NCI-H187 (cell line): ENCODE measurements at places on chromosomes 3 and 15.

GRCh38 chr3:168094580-168094876 lies 1.2 kb downstream of the GOLIM4 start:
- no peak for DNase-seq

- DNase-seq = no peak
Observed at GRCh38 chr15:80942746-80943565, 46.7 kb downstream of the MESD start.

GRCh38 chr15:42285034-42285433 lies 11.8 kb upstream of the TMEM87A start:
- DNase-seq = no peak

- no peak for DNase-seq
Observed at GRCh38 chr15:77582763-77583162, 49.9 kb downstream of the LINGO1 start.

- no peak for DNase-seq
Observed at GRCh38 chr15:50257924-50258323, 7.6 kb downstream of the HDC start.

GRCh38 chr3:150545419-150546225 lies 674 bp downstream of the SERP1 start:
- no peak for DNase-seq

GRCh38 chr15:58549785-58550074 lies 117.9 kb downstream of the LIPC start:
- no peak for DNase-seq

- no peak for DNase-seq
Observed at GRCh38 chr3:82977871-82978270, 1216.4 kb upstream of the GBE1 start.

GRCh38 chr3:14555835-14556234 lies 15.7 kb upstream of the GRIP2 start:
- DNase-seq = no peak

- no peak for DNase-seq
Observed at GRCh38 chr15:97866959-97867358, 93.5 kb upstream of the ARRDC4 start.

DNA sequence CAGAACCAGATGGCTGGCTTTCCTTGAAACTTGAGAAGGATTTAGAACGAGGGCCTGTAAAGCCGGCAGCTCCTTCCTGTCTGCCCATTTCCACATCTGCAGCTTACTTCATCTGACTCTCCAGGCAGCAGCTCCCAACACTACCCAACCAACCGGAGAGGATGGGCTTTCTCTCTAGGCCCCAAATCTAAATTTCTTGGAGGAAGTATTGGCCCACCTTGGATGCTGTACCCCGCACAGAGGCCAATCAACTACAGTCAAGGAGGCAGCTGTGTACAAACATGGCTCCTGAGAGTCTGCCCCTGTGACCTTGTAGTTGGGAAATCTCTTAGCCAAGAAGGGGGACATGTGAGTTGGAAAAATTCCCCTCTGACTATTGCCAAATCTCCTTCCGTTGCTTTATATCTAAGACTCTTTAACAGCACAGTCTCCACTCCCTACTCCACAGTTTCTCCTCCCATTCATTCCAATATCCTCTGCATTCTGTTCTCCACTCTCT lies 8.0 kb upstream of the ACAP2 start:
- peak; percentile 66 for DNase-seq

DNA sequence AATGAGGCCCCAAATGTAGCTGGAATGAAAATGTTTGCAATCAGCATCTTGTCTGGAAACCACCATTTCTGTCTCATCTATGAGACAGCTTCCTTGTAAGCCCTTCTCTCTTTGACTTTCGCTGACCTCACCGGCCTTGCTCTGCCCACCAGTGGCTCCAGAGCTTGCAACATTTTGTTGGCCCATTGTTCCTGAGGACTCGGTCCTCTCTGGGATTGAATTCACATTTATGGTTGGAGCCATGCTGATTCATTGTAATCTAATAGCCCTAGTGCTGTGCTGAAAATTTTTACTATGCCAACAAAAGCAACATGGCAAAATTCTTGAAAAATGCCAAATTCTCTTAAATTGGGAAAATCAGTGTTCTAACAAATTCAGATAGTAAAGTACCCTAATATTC lies 37.2 kb downstream of the ABHD5 start:
- DNase-seq = no peak

- no peak for DNase-seq
Observed at GRCh38 chr3:49416867-49417266, 4.6 kb downstream of the TCTA start.

- no peak for DNase-seq
Observed at GRCh38 chr3:177804032-177804431, 606.8 kb upstream of the TBL1XR1 start.

DNA sequence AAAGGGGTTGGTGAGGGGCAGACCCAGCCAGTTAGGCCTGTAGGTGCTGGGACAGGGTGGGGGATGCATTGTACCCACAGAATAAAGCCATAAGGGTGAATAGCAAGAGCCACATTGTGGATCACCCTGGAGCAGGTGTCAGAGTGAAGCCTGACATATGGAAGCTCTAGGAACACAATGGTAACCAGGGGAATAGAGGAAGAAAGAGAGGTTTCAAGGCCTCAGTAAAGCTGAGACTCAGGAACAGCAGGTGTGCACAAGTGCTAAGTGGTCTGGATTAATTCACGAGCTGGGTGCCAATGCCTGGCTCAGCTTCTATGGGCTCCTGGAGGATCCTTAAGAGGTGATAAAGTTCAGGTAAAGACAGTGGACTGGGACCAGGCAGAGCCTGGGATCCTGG lies 323.7 kb upstream of the CTNNB1 start:
- no peak for DNase-seq

- no peak for DNase-seq
Observed at GRCh38 chr3:119924111-119925094, 142.5 kb downstream of the NR1I2 start.

GRCh38 chr3:16254916-16255315 lies 9.8 kb downstream of the DPH3 start:
- DNase-seq = no peak

DNA sequence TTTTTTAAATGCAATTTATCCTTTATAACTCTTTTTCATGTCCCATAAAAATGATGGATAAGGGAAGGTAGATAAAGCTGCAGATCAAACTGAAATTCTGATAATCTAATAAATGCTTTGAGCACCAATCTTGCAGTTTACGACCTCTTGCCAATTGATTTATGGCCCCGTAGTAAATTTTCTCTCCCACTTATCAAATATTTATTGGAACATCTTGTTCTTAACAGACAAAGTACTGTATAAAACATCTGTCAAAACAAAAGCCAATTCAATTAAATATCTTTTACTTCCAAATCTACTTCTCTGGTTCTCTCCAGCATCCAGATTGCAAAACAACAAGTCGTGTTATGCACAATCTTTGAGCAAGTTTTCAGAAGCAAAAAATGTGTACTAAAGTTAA lies 34.6 kb downstream of the POLR2M start:
- no peak for DNase-seq

GRCh38 chr3:186046838-186047237 lies 62.1 kb downstream of the ETV5 start:
- DNase-seq = no peak

DNA sequence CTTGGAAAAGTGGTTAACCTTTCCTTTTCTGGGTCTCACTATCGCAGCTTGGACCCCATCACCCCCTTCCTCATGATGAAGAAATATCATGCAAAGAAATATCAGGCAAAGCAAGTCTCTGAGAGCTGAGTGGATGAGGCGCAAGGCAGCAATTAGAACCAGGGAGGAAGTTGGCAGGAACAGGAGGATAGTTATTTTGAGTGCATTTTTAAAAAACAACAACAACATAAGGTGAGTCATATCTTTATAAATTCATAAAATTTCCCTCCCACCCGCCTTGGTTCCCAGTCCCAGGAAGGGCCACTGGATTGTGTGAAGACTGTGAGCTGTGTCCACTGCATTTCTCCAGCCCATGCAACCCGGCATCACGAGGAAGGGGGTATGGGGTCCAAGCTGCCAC lies 316.9 kb upstream of the TLE3 start:
- DNase-seq = no peak

DNA sequence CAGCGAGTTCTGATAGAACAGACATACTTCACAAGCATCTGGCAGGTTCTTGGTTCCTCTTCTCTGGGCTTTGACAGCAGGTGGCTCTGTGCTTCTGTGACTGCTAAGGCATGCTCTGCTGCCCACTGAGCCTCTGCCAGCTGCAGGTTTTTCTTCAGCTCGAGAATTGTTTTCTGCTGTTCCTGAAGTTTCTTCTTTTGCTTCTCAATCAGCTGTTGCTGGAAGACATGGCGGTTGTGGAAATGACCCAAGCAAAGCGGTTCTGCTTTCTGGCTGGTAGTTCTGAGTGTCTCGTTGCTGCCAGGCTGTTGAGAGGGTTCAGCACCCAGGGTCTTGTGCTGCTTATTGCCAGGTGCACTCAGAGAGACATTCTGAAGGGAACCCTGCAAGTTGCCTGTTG lies 50.8 kb downstream of the CCDC191 start:
- DNase-seq = no peak

GRCh38 chr15:48393645-48394506 lies 62.6 kb downstream of the DUT start:
- DNase-seq = no peak

DNA sequence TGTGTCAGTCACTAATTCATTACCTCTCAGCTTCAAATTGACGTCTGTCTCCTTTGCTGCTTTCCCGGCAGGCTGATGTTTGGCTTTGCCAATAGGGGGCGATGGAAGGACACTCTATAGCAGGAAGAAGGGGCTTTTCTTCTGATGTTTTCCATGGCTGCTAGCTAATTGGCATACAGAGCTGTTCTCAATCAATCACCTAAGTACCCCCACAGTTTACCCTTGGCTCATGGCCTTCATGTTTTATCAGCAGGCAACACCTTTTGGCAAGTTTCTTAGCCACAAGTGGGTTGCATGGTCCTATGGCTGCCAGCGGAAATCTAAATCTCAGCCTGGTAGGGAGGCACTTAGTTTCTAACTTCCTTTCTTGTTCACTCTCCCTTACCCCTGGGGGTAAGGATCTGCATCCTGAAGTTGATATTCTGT lies 45.0 kb downstream of the ESYT3 start:
- DNase-seq = no peak

DNA sequence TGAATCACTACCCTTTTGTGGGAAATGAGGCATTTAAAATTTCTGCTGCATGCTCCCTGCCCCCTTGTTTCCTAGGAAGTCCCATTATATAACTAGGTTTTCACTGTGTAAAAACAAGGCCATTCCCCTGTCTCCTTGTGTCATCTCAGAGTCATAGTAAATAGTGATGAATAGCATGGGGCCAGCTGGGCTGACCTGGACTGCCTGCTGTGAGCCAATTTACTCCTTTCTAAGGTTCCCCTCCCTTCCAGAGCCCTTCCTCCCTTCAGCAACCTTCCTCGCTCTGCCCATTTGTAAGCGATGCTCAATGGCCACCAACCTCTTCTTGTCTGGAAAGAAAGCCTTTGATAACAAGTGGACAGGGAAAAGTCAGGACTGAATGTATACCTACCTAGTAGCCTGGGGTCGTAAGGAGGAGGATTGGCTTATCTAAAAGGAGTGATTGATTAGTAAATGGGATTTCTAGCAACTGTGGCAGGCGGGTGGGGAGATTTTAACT lies 11.7 kb downstream of the ITGA11 start:
- no peak for DNase-seq

- no peak for DNase-seq
Observed at GRCh38 chr3:193872265-193872753, 263.6 kb upstream of the HES1 start.

DNA sequence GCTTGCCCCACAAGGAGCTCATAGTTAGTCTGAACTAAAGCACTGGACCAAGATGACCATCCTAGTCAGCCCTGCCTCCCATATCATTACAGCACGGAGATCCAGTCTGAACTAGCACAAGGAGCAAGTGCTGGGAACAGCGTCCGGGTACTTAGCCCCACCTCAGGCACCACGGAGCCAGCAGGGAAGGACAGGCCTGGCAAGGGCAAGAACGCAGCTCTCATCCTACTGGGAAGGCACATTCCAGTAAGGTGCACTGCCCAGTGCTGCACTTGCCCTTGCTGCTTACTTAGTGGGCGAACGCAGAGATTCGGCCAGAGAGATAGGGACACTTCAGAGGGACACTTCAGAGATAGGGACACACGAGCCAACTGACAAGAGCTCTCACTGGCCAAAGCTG lies 27.6 kb downstream of the SEC61A1 start:
- DNase-seq = no peak

- DNase-seq = no peak
Observed at GRCh38 chr3:132726341-132726823, 4.2 kb upstream of the NPHP3 start.

DNA sequence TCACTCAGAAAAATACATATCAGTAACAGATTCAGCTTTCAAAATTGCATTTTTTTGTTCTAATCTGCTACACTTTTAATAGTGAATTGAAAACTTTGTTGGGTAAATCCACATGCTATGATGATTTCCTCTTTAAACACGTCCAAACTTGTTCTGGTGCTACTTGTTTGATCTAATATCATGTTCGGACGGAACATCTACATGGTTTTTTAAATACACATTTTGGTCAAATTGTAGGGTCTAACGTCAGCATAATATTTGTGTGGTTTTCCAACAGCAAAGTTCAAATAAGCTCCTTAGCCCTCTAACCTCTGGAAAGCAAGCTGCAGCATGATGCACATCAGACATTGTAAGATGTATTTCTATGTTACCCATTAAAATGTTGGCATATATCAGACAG lies 98.5 kb upstream of the OSTN start:
- DNase-seq = no peak

DNA sequence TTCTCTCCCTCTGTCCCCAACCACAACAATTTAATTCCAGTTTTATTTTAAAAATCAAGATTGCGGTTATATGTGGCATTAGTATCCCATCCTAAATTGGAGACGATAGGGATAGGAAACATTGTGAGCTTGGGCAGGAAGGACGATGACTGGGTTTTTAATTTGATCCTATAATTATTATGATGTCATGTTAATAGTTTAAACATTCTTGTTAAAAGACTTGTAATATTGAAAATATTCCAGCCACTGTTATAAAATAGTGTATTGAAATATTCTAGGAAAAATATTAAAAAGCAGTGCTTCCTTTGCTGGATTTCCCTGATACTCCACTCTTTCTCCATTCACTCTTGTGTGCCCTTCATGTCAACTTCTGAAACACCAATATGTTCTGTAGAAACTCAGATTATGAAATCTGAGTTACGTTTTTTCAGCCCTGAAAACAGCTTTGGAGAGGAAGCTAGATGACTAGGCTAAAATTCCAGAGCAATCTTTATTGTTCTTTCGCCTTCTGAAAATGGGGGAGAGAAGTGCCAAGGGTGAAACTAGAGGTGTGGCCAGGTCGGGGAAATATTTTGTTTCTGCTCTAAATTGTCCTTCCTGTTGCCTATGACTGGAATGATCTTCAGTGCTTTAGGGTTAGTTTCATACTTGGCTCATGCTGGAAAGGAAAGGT lies 46.1 kb upstream of the MAP3K13 start:
- no peak for DNase-seq

DNA sequence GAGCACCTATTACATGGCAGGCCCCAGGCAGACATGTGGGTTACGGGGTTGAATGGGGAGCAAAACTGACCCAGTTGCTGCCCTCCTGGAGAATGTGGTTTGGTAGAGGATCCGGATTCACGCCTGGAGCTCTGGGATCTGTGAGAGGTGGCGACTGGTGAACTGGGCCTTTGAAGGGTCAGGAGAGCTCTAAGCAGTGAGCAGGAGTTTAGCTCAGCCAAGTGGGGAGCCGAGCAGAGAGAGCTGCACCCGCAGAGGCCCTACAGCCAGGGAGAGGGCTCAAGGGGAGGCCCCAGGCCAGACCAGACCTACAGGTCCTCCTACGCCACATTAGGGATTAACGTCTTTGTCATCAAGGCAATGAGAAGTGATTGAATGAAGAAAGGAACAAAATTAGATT lies 179.8 kb upstream of the TLE3 start:
- no peak for DNase-seq
